ENCODE measurements at places on chromosomes 3 and 15.
A peak's percentile ranks its signal among the peaks of the same experiment; 100 is the strongest.

GRCh38 chr15:49215768-49216739 lies 46.0 kb downstream of the GALK2 start:
- no peak for DNase-seq

- DNase-seq, result no peak
These were observed 182.1 kb upstream of the TP63 start for GRCh38 chr3:189449084-189449483.

GRCh38 chr3:10667269-10667668 lies 148.8 kb upstream of the SLC6A11 start:
- peak; percentile 19 for DNase-seq

DNA sequence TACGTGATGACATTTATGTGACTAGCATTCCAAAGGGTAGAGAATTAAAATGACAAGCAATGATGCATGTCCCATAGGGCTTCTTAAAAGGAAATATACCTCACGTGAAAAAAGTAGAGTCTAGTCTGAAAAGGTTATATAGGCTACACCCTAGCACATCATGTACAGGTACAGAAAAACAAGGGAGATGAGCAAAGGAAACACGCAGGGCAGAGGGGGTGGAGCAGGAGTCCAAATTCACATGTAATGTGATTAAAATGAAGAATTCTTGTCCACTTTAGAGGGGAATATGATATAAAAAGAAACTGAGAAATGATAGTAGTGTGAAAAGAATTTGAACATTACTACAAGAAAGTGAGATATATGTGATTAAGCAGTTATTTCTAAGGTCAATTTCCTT lies 59.4 kb downstream of the HACD2 start:
- DNase-seq, result peak; percentile 12

DNA sequence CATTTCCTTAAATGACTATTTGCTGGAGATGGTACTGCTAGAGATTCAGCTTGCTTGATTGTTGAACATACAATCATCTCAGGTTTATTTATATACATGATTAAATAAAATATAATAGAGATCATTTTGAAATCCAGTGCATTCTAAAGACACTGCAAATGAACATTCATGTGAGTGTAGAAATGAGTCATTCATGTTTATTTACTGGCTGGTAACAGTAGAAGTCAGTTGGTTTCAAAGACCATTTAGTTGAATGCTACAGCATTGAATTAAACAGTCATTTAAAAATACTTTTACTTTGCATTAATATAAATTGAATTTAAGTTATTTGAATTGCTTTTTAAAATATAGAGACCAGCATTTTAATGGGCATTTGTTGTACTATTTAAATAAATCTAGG lies 551.9 kb upstream of the GOLIM4 start:
- DNase-seq, result no peak

GRCh38 chr15:66001717-66002426 lies 132.6 kb downstream of the RAB11A start:
- DNase-seq, result no peak

DNA sequence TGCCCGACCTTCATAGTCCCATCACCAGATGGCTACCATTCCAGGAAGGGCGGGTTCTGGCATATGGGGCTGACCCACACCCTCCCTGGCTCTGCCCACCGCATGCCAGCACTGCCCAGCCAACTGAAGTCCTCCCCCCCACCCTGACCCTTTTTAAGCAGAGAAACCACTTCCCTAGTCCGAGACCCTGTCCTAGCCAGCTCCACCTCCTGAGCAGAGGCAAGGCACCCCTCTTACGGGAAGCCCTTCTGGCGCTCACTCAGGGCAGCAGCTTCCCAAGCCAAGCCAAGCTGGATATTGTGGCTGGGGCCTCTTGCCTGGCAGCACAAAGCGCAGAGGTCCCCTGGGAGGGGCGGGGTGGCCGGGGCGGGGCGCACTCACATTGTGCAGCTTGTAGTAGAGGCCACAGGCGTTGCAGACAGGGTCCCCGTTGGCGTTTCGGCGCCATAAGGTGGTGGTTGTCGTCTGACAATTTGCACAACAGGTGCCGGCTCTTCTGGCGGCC lies 11.5 kb downstream of the GATA2 start:
- DNase-seq, result no peak

Data from activated CD4-positive, alpha-beta T cell treated with anti-CD3 and anti-CD28 coated beads for 36 hours (primary cell).